ENCODE measurements at places on chromosomes 11 and 22. TPM values are rescaled to one million over a fixed set of nuclear protein-coding genes. Genes with fewer than 3 reads are reported as not detected.

Gene LRRC4C
- not detected for total RNA-seq

Gene MAP6
- 1.9 TPM for total RNA-seq

Gene CEP126
- total RNA-seq: 3.4 TPM

Gene WNT11
- 1.5 TPM for total RNA-seq

Gene CENPM
- 37.6 TPM for total RNA-seq

Gene KRTAP5-8
- total RNA-seq: not detected

Gene C22orf15
- not detected for total RNA-seq

Gene OR8G5
- total RNA-seq: not detected

Gene NUP50
- 32.2 TPM for total RNA-seq

Gene GAB4
- not detected for total RNA-seq

Gene KRTAP5-10
- not detected for total RNA-seq

Gene OR6T1
- not detected for total RNA-seq

Gene OR8G1
- not detected for total RNA-seq

Gene CHRM1
- total RNA-seq: not detected

Gene B4GALNT4
- 13.3 TPM for total RNA-seq

Gene PDE2A
- total RNA-seq: 1.0 TPM

Gene HOATZ
- not detected for total RNA-seq

Gene ME3
- total RNA-seq: 18.2 TPM

Gene GPHA2
- total RNA-seq: not detected

Gene BACE1-AS
- 1.8 TPM for total RNA-seq
